ENCODE measurements at places on chromosomes 11 and 22. TPM values are rescaled to one million over a fixed set of nuclear protein-coding genes. Genes with fewer than 3 reads are reported as not detected.

- DNase-seq, result no peak
Measured at GRCh38 chr11:65047581-65048422, 6.8 kb downstream of the SAC3D1 start.

DNA sequence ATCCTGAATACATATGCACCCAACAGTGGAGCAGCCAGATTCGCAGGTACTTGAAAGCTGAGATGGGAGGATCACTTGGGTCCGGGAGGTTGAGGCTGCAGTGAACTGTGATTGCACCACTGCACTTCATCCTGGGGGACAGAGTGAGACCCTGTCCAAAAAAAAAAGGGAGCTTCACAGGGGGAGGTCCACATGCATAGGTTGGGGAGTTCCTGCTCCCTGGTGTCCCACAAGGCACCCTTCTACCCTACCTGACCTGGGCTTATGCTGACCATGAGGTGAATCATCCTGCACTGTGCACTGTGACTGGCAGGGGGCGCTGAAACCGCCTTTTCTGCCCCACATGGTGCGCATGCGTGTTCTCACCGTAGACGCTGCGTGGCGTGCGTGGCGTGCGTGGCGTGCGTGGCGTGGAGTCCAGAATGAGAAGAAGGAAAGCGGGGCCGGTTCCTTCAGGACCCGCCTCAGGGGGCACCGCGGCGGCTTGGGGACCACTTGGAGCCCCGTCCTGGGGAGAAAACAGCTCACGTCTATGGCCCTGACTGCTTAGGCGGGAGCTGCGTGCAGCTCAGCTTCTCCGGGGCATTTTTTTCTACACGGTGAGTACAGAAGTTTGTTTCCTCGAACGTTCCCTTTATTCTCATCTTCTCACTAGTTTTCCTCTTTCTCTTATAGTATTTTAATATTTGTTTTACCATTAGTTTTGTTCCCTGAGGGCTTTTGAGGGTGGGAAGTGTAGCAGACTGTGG lies 116.6 kb upstream of the GRK3 start:
- peak; percentile 83 for DNase-seq

DNA sequence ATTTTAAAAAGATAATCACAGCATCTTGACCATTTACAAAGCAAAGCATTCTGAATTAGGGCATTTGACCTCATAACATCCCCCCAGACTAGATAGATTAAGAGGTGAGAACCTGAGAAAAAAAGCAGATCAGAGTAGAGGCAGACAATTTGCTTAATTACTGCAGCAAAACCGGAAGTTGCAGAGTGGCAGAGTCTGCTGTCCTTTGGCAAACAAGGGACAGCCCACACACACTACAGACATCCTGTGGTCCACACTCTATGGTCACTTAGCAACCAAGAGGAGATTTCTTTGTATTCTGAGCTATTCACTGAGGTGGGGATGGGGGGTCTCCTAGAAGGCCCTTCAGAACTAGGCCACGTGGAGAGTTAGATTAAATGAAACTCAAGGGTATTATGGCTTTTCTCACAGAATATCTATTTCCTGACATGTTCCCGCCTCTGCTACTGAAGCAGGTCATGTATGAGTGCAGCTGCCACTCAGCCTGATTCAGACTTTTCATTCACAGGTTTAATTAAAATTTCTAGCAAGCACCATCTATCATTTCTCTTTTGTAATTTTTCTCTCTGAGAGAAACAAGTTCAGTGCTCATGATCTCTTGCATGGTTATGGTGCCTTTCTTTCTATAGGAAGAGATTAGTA lies 48.5 kb downstream of the SVIP start:
- DNase-seq, result no peak

DNA sequence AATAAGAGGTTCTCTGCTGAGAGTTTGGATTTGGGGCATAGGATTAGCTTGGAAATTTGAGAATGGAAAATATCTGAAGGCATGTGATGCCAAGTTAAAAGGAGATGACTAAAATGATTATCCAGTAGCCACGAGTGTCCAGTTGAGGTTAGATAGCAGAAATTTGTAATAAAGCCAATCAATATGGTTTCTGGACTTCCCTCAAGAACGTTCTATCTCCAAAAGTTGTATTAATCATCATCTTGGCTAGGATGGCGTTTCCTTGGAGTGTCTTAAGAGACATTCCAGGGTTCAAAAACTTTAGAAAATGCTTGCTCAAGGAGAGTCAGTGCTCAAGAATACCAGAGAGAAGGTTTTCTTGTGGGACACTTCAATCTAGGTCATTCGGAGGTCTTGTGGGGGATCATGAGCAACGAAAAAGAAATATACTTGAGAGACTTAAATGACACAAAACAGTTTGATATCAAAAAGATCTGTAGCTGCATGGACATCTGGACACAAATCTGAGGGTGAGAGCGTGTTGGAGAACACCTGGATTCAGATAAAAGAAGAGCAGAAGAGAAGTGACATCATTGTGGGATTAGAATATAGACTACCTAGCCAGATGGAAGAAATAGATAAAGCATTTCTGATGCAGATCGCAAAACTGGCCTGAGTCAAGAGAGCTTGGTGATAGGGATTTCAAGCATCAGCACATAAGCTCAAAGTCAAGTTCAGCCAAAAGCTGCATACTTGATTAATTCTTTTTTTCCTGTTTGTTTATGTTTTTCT lies 97.7 kb downstream of the ARFGAP2 start:
- DNase-seq, result no peak

DNA sequence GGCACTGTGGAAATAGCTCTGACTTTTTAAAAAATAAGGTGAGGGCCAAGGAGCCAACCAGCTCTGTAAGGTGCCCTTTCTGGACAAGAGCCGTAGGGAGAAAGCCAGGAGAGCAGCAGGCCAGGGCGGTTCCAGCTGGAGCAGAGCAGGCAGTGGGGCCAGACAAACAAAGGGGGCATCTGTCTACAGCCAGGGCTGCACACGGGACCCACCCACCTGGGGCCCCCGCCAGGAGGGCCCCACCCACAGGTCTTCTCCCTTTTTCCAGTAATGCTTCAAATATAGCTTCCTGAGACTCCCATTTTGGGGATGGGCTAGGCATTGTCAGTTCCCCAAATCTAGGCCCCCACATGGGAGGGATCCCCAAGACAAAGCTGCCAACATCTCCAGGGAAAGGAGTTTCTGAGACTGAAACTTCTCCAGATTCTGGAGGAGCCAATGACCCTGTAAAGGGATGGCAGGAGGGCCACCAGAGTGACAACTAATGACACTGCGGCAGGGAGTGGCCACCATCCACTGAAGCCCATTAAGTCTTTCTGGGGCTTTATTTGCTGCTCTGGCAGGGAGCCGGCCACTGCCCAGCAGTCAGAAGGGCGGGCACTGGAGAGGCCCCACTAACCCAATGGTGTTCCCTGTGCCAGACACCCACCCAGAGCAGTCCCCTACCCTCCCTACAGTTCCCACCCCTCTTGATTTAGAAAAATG lies 1.9 kb downstream of the ZFTA start:
- no peak for DNase-seq

GRCh38 chr11:31000381-31000780 lies 369.2 kb downstream of the DCDC1 start:
- DNase-seq, result no peak

DNA sequence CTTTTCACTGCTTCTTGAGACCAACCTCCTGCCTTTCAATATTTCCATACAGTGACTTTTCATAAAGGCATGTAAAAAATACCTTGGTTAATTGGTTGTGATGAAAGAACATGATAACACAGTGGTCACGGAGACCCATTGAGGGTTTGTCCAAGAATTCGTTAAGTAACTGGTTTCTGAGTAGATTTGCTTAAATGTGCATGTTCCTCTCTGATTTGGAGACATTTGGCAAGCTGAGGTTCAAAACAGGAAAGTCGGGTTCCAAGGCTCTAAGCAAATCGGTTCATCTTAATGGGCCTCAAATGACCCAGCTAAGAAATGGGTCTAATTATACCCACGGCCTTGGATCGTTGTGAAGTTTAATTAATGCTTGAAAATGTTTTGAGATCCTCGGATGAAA lies 36.9 kb upstream of the CCND1 start:
- no peak for DNase-seq

DNA sequence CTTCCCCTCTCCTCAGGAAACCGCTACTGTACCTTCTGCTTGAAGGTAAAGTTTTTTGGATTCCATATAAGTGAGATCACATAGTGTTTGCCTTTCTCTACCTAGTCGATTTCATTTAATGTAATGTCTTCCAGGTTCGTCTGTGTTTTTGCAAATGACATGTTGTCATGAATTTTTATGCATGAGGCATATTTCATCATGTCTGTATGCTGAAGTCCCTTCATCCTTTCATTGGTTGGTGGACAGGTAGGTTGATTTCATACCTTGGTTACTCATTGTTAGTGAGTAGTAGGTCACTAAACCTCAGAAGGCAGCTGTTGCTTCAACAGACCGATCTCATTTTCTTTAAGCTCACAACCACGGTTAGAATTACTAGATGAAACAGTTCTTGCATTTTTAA lies 60.3 kb downstream of the LRRC74B start:
- no peak for DNase-seq

GRCh38 chr11:95068549-95068948 lies 1.8 kb downstream of the SRSF8 start:
- DNase-seq, result peak; percentile 94

DNA sequence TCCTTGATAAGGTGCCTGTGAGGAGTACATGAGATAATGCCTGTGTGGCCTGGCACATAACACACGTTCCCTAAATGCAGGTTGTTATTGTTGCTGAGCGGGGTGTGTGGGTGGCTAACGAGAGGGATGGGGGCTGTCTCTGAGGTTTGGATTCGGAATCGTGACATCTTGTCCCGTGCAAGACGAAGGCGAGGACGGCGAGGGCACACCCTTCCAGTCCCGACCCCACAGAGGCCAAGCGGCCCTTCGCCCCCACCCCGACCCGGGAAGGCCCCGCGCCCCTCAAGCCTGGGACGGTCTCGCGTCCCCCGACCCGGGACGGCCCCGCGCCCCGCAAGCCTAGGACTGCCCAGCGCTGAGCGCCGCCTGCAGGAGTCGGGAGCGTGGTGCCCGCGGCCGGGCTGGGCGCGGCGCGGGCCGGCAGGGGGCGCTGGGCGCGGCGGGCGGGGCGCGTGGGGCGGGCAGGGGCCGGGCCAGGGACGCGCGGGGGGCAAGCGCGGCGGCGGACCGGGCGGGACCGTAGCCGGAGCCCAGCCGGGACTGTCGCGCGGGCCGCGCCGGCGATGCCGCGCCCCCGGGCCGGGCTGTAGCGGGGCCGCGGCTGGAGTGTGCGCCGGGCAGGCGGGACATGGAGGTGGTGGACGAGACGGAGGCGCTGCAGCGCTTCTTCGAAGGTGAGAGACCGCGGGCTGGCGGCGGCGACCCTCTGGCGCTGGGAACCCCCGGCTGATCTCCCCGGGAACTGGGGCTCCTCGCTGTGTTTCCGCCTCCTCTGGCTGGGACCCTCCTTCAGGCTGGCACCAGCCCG lies at the start of gene MYRF:
MYRF (plus strand) TSS at position 520 of the 808 bp plus-strand sequence; CDS start at position 629, 109 bp downstream.
- DNase-seq, result no peak

- DNase-seq, result no peak
Measured at GRCh38 chr11:1226226-1226985, 3.5 kb downstream of the MUC5B start.

GRCh38 chr11:34145847-34146381 lies 40.5 kb downstream of the NAT10 start:
- DNase-seq, result no peak

DNA sequence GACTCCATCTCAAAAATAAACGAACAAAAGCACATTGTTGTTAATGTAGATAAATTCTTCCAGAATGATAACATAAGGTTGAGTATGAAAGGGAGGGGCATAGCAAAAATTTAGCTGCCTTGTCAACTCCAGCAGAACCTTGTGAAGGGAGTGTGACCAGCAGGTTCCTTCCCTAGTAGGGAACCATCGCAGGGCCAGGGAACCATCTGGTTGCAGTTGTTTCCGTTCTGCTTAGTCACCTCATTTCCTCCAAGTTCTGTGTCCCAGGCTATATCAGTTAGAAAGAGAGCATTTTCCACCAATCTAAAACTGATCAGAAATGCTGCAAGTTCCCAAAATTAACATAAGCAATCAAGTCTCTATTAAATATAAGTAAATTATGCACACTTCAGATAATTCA lies 126.7 kb upstream of the BLID start:
- DNase-seq, result no peak

- no peak for DNase-seq
Measured at GRCh38 chr22:43399338-43399979, 12.4 kb upstream of the MPPED1 start.

The BTBD18 gene
- not detected for total RNA-seq

The TP53AIP1 gene
- total RNA-seq, result not detected

The PDE2A gene
- total RNA-seq, result 0.06 TPM

The C1QTNF6 gene
- 3.2 TPM for total RNA-seq

Measured in LHCN-M2 (cell line).